Bronchus fibroblast of lung (primary cell): ENCODE measurements at places on chromosomes 2 and 18. TPM values are rescaled to one million over a fixed set of nuclear protein-coding genes. Genes with fewer than 3 reads are reported as not detected.

EDAR gene
- total RNA-seq, result not detected in 2 replicates

TSPYL6 gene
- not detected in 2 replicates for total RNA-seq

SLC38A11 gene
- not detected in 2 replicates for total RNA-seq

SCG2 gene
- 3.0 and 4.0 TPM in 2 replicates for total RNA-seq

FIGN gene
- total RNA-seq, result 0.74 and 2.2 TPM in 2 replicates

INPP5D gene
- 0.15 and 1.0 TPM in 2 replicates for total RNA-seq

EVA1A gene
- 28.4 and 28.7 TPM in 2 replicates for total RNA-seq

DLGAP1 gene
- total RNA-seq, result 0.34 and 0.45 TPM in 2 replicates

LYPD6B gene
- total RNA-seq, result under 0.01 TPM in 1 of 2 replicates, not detected in the other

FSHR gene
- total RNA-seq, result not detected in 2 replicates

CD302 gene
- 5.0 and 5.2 TPM in 2 replicates for total RNA-seq

GALNT14 gene
- 1.0 and 1.3 TPM in 2 replicates for total RNA-seq

CD8B gene
- not detected in 2 replicates for total RNA-seq

GALNT13 gene
- total RNA-seq, result under 0.01 and 0.15 TPM in 2 replicates

GREB1 gene
- 0.17 and 0.30 TPM in 2 replicates for total RNA-seq

ZBTB7C gene
- not detected in 2 replicates for total RNA-seq

OR6B2 gene
- not detected in 2 replicates for total RNA-seq

C2orf15 gene
- total RNA-seq, result not detected in 2 replicates

CFAP65 gene
- not detected in 2 replicates for total RNA-seq
